ENCODE measurements at places on chromosomes 12 and 14.
A peak's percentile ranks its signal among the peaks of the same experiment; 100 is the strongest.

DNA sequence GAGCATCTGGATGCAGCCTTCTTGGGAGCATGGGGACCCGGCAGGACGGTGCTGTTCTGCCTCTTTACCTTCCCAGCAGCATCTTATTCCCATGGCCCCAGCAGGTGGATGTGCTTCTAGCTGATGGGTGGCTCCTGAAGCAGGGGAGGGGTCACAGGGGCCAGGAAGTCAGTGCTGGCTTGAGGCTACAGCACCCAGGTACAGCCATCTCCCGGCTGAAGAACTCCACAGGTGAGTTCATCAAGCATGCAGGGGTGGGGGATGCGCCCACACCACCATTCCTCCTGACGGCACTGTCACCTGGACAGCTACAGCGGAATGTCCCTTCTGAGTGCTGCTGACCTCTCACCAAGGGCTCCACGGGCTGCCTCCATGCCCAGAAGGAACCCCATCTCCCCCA lies 57.3 kb downstream of the BCL11B start:
- no peak for DNase-seq

GRCh38 chr14:73503648-73504047 lies 12.9 kb downstream of the RIOX1 start:
- no peak for DNase-seq

- peak; percentile 36 for DNase-seq
Observed at GRCh38 chr14:102063109-102063807, 23.6 kb downstream of the HSP90AA1 start.

DNA sequence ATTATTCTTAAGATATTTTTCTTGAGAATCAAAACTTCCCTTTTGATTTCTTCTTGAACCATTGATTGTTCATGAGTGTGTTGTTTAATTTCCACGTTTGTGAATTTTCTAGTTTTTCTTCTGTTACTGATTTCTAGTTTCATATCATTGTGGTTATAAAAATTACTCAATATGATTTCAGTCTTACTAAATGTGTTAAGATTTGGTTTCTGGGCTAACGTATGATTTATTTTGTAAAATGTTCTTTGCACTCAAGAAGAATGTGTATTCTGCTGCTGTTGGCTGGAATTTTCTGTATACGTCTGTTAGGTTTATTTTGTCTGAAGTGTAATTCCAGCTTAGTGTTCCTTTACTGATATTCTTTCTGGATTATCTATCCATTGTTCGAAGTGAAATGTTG lies 24.7 kb downstream of the TRMT5 start:
- DNase-seq, result no peak

DNA sequence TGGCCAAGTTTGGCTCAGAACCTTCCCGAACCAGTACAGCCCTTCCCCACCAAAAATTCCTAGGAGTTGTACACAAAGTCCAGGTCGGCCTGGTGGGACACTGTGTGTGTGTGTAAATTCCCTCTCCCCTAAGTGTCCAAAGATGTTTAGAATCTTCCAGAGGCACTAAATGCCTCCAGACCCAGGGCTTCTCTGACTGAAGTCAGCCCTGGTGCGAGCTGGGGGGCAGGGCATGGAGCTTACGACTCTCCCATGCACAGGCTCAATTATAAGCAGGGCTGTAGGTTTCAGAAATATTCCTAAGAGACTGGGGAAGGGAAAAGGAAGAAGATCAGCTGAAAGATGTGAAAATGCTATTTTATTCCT lies 106.9 kb upstream of the ATF7IP start:
- DNase-seq, result no peak
